GF-D8 (cell line): ENCODE measurements at places on chromosomes 12 and 14.

DNA sequence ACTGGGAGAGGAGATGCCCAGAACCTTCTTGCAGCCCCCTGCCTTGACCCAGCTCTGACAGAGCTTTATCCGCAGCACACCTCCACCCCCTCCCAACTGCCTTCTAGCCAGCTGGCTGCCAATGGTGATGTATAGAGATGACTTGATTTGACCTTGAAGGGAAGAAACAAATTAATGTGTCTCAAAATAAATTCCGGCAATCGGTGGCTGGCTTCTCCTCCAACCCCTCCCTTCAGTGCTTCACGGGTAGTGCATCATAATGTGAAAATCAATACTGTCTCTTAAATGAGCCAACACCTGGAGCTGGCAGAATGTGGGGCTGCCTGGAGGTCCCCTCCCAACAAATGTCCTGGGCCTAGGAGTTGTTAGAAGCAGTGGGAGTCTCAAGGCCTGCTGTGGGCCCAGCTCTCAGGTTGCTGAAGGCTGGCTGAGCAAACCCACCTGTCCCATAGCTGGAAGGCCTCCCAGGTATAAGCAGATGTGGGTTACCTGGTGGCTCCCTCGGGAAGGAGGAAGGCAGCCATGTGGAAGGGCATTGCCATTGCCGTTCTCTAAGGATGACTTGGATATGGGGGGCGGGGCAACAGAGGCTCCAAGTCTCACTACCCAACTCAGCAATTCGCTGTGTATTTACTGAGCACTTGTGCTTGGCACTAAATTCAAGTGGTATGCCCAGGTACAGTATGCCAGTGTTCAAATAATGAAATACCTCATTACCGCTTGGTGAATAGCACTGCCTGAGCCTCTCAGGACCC is 23.2 kb downstream of the HSPB8 start:
- no peak for DNase-seq

GRCh38 chr12:98058213-98058612 is 457.2 kb upstream of the TMPO start:
- DNase-seq, result no peak

DNA sequence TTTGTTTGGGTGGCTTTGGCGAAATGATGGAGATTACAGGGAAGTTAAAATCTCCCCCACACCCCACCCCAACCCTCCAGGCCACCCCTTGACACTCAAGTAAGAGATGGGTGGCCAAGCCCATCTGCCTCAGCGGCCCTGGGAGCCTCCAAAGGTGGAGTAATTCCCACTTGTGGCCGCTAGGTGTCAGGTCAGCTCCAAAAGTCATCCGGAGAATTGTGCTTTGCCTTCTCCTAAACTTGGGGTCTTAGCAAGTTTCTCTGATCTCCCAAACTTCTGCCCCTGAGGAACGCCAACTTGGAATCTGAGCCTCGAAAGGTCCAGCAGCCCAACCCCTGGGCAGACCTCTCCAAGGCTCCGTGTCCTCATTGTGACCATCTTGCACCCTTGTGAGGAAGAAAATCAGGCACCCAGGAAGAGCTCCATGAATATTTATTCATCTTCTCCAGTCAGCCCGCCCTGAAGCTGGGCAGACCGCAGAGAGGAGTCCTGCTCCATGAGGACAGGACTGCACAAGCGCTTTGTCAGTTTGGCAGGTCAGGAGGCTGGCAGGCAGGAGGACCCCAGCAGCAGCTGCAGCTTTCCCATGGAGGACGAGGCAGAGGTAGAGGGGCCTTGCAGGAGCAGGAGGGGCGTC is 46.7 kb downstream of the LRRC74A start:
- DNase-seq, result no peak

DNA sequence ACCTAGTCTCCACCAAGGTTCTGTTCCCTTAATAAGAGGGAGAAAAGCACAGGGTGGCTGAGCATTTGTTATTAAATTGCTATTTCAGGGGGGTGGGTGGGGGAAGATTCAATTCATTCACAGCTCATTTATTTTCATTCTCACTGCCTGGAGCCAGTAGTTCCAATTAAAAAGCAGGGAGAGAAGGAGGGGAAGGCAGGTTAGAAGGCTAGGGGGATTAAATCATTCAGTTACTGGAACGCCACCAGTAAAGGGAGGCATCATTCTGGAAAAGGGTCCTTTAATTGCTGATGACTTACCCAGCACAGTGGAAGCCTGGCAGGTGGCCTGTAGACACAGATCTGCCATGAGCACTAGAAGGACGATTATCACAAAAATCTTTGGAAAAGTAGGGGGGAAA is 47.4 kb downstream of the NIN start:
- no peak for DNase-seq

DNA sequence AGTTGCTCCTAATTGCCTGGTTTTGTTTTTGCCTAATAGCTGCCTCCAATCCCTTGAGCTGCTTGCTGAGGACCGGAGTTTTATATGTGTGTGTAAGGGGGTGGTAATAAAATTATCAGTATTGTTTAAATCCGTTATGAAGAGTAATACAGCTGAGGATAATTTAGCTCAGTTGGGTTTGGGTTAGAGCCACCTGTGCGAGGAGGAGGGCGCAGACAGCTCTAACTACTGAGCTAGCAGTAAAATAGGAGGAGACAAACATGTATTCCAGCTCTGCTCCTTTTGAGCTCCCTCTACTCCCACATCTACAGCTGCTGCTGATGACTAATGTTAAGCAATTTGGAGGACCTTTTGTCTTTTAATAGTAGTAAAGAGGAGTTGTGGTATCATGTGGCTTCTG is 61.5 kb downstream of the SPATS2 start:
- DNase-seq, result no peak

DNA sequence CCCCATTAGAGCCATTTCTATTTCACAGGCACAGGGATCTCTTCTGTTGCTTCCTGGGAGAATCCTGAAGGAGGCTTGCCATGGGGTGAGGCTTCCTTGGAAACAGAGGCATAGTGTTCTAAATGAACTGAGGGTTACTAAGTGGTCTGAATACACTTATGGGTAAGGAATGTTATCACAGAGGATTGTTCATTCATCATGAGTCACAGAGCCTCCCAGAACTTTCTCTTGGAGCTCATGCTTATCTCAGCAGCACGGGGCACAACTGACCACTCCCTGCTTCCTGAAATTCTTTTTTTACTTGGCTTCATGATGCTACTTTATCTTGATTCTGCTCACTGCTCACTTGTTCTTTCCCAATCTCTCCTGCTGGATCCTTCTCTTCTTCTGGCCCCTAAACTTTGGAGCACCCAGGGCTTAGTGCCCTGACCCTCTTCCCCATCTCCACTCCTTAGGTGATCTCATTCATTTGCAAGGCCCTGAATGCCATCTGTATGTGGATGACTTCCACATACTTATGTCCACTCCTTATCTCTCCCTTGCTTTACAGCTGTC is 57.9 kb downstream of the ANO6 start:
- DNase-seq, result no peak

GRCh38 chr14:40847480-40847879 is 759.2 kb upstream of the LRFN5 start:
- no peak for DNase-seq

DNA sequence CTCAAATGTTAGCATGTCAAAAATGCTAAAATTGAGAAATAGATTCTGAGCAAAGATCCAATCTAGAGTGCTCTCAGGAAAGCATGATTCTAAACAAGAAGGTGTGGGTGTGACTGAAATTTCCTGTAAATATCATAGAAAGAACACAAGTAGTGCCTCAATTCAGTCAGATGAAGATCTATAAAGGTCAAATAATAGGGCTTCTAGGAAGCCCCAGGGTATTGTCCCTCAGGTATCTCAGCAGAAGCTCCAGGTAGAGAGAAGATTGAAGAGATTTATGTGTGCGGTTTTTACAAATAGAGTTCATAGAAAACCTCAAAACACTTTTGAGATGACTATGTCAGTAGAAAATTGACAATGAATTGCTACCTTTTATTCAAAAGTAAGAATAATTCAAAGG is 13.0 kb downstream of the KLRD1 start:
- no peak for DNase-seq

GRCh38 chr14:30296931-30297405 is 262.0 kb upstream of the G2E3 start:
- no peak for DNase-seq

DNA sequence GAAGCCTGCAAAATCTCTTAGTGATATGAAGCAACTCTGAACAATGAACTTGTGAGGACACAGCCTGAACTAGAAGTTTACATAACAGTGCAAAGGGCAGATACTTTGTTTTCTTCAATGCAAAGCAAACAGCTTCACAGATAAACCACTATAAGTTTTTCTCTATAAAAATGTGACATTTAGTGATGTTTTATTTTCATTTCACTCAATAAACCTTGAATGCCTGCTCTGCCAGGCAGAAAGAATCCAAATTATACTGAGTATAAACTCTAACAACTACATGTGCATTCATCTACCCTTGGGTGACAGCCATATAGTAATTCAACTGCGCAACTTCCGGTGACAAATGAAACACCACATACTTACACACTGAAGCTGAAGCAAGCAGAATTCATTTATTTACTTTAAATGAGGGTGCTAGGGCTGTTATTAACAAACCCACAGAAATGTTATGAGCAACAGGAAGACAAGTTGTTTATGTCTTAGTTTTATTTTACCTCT is 10.3 kb downstream of the DCP1B start:
- DNase-seq, result peak; percentile 52

DNA sequence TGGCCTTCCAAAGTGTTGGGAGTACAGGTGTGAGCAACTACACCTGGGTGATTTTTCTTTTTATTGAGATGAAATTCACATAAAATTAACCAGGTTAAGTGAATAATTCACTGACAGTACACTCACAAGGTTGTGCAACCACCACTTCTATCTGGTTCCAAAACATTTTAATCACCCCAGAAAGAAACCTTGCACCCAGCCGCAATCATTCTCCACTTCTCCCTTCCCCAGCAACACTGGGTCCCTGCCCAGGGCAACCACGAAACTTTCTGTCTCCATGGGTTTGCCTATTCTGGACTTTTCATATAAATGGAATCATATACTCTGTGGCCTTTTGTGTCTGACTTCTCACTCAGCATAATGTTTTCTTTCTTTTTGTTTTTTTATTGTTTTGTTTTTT is 26.3 kb upstream of the MLXIP start:
- DNase-seq, result no peak

DNA sequence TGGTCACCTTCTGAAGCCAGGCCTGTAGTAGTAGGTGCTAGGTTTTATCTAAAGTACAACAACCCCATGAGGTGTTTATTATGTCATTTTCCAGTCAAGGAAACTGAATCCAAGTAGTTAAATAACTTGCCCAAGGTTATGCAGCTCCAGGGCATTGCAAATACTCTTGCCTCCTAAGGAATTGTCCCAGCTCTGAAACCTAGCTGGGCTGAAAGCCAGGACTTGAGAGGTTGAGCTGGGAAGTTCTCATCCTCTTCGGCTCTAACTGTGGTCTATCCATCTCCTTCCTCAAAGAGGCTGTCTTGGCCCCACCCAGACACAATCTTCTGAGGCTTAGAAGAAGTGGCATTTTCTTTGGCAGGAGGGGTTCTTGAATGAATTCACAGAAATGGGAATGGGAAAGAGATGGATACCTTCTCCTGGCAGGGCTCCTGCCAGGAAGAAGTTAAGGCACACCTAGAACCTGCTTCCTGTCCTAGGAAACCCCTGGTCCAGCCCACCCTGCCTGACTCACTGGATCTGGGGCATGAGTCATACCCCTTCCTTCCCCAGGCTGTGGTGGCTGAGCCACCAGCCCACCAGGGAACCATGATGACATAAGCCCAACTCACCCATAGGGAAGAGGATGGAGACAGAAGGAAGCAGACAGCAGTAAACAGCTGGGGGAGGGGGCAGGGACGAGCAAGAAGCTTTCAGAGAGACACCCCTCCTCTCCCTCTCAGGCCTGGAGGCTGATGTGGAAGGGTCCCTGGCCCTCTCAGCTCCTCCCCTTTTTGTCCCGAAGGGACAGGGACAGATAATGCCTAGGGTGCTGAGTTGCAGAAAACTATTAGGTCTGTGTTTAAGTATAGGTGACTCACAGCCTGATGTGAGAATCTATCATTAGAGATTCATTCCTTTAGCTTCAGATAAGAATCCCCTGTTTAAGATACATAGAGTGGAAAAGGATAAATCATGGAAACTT is 2.1 kb upstream of the PLEK2 start:
- no peak for DNase-seq

GRCh38 chr14:58873228-58873953 is 235.6 kb downstream of the DACT1 start:
- no peak for DNase-seq

DNA sequence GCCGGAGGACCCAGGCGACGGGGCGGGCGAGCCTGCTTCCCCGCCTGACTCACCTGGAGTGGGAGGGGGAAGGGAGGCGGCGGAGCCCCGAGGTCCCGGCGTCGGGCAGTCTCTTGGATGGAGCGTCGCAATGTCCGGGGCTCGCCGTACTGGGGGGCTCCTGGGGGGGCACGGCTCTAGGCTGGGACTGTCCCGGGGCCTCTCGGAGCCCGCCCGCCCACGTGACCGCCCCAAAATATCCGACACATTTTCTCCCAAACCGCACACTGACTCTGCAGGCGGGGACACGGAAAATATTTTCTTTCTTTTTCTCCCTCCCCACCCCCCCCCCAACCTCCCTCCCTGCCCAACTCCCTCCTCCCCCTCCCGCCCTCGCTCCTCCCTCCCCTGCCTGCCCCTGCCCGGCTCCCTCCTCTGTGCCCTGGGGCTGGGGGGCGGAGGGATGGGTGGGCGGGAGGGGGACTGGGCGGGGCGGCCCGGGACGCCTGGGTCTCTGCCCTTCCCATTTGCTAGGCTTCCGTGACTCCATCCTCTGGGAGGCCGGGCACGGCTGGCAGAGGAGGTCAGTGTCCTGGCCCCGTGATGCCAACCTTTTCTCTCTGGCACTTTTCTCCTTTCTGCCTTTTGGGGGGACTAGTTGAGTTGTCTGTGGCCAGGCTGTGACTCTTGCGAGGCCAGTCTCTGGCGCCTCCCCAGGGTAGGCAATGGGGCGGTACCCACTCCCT is at the start of gene RARG:
Gene RARG, minus strand, starts transcription at position 289 of the 725 bp plus-strand sequence. CDS start 4,664 bp downstream, outside the sequence.
- no peak for DNase-seq

GRCh38 chr12:103997286-103997900 is 31.7 kb downstream of the TDG start:
- no peak for DNase-seq

- DNase-seq, result peak; percentile 12
Observed at GRCh38 chr12:88518863-88519403, 61.3 kb downstream of the KITLG start.

DNA sequence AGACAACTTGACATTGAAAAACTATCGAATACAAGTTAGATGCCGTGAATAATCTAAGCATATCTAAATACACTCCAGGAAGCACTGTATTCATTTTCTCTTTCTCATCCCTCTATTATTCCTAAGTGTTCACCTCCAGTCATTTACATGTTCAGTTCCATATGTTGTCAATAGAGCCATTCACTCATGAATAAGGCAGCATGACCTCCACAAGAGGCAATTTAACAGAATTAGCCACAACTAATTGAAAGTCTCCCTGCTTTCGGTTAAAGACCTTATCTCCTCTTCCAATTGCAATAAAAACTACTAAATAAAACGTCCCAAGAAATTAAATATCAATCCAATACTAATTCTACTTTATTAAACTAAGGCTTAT is 1.8 kb downstream of the LRIG3 start:
- DNase-seq, result no peak

DNA sequence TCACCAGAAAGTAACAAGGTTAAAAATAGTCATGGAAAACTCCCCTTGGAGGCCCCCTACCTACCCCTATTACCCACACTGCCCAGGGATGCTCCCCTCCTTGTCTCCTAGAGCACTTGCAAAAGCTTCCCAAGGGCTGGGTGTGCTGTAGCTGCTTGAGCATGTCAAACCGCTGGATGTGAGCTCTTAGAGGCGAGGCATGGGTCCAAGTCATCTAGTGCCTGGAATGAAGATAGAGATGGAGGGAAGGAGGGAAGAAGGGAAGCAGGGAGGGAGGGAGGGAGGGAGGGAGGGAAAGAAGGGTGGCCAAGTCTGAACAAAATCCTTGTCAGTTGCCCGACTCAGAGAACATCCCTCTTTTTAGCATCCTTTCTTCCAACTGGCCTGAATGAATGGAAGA is 43.1 kb downstream of the LTBP2 start:
- no peak for DNase-seq
